Stimulated activated CD4-positive, alpha-beta T cell treated with anti-CD3 and anti-CD28 coated beads, Interleukin-1b, Interleukin-23, amount 100 ng/mL, for 4 hours (primary cell): ENCODE measurements at places on chromosomes 16 and 17.

DNA sequence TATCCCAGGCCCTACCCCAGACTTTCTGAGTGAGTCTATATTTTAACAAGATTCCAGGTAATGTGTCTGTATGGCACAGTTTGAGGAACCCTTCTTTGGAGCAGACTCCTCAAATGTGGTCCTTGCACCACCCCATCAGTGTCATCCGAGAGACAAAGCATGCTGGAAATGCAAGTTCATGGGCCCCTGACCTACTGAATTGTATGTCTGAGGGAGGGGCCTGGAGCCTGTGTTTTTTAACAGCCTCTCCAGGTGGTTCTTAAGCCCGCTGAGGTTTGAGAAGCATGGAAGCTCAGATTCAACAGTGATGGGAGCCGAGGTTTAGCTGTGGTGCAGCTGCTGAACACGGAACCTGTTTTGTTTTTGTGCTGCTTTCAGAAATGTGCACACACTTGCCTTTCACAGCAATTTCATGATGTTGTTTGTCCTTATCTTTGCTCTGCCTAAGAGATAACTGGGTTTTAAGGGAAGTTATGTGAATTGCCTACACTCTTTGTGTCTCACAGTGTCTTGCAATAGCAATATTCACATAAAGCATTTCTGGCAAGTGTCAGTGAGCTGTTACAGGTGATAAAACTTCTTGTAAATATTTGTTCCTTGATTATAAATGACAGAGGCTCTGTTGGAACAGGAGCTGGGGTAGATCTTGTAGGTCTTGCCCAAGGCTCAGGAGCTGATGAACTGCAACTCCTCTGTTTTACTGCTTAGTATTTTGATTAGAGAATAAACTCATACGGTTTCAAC lies 32.0 kb upstream of the IL34 start:
- DNase-seq: no peak

DNA sequence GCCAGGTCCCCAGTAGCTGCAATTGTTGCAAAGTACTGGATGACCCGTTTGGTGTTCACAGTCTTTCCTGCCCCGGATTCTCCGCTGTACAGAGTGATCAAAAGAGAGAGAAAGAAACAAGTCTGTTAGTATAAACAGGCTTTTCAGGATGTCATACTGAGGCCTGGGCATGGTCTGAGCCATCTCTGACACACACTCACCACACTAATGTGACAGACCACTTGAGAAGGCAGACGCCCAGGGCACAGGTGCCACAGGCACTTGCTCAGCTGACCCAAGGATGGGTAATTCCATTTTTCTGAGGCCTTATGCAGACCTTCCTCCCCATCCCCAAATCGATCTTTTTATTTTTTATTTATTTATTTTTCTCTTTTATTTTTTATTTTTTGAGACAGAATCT lies 7.5 kb downstream of the MYH3 start:
- DNase-seq: no peak

DNA sequence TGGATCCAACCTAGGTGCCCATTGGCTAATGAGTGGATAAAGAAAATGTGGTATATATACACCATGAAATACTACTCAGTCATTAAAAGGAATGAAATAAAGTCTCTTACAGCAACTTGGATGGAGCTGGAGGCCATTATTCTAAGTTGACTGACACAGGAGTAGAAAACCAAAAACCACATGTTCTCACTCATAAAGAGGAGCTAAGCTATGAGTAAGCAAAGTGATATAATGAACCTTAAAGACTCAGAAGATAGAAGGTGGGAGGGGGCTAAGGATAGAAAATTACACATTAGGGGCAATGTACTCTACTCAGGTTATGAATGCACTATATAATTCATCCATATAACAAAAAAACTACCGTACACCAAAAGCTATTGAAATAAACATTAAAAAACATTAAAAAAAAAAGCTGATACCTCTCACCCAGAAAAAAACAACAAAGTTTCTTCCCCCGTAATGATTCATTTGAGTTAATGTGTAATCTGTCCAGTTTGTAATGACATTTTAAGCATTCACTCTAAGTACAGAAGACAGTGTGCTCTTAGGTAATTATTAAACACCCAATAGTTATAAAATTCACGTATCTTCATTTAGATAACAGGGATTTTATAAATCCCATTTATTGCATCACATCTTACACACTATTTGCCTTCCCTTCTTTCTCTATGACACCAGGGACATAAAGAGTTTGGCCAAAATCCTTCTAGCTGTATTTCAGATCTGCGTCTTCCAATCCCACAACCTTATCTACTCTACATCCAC lies 941.5 kb downstream of the CDH11 start:
- DNase-seq: no peak

DNA sequence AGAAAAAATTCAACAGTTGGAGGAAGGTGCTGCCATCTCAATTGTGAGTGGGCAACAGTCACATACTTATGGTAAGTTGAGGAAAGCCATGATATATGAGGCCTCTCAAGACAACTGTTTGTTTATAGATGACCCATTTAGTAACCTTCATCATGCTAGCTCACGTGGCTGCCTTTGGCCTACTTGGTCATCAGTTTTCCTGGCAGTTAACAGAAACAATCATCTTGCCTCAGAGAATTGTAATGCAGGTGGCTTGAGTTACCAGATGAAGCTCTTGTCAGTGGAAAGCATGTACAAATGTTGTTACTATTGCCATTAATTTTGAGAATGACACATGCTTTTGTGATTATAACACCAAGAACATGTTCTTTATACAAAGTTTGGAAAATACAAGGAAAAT lies 14.7 kb downstream of the TPPP3 start:
- DNase-seq: no peak

GRCh38 chr17:32493976-32494513 lies 7.3 kb downstream of the CDK5R1 start:
- no peak for DNase-seq

- DNase-seq: no peak
Measured at GRCh38 chr16:15571557-15571956, 71.4 kb downstream of the MARF1 start.

DNA sequence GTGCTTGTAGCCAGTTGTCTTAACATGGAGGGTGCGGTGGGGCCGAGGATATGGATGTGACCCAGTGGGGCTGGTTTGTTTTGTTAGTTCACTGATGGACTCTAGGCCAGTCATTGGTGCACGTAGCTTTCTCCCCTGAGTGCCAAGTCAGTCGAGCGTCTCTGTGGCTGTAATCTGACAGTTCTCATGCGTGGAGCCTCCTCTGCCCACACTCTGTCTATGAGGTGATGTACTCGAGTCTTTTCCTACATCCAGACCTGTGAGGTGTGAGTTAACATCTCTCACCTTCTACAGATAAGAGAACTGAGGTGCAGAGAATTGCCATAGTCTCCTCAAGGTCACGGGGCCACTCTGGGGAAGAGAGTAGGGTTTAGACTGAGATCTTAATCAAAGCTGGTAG lies 90.2 kb downstream of the MARCHF10 start:
- DNase-seq: no peak

- no peak for DNase-seq
Measured at GRCh38 chr17:28055546-28056275, 13.2 kb downstream of the NLK start.

DNA sequence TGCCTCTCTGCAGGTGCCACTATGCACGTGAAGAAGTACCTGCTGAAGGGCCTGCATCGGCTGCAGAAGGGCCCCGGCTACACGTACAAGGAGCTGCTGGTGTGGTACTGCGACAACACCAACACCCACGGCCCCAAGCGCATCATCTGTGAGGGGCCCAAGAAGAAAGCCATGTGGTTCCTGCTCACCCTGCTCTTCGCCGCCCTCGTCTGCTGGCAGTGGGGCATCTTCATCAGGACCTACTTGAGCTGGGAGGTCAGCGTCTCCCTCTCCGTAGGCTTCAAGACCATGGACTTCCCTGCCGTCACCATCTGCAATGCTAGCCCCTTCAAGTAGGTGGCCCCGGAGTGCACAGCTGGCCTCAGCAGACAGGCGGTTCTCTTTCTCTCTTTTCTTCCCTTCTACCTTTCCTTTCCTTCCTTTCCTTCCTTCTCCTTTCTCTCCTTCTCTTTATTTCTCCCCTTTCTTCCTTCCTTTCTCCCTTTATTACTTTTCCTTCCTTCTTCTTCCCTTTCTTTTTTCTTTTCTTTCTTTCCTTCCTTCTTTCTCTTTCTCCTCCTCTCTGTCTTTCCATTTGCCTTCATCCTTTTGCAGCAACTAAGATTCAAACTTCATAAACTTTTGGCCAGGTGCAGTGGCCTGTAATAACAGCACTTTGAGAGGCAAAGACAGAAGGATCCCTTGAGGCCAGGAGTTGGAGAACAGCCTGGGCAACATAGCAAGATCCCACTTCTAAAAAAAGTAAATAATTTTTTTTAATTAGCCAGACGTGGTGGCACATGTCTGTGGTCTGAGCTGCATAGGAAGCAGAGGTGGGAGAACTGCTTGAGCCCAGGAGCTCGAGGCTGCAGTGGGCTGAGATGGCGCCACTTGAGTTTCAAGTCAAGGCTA lies 46.7 kb downstream of the SCNN1B start:
- no peak for DNase-seq

DNA sequence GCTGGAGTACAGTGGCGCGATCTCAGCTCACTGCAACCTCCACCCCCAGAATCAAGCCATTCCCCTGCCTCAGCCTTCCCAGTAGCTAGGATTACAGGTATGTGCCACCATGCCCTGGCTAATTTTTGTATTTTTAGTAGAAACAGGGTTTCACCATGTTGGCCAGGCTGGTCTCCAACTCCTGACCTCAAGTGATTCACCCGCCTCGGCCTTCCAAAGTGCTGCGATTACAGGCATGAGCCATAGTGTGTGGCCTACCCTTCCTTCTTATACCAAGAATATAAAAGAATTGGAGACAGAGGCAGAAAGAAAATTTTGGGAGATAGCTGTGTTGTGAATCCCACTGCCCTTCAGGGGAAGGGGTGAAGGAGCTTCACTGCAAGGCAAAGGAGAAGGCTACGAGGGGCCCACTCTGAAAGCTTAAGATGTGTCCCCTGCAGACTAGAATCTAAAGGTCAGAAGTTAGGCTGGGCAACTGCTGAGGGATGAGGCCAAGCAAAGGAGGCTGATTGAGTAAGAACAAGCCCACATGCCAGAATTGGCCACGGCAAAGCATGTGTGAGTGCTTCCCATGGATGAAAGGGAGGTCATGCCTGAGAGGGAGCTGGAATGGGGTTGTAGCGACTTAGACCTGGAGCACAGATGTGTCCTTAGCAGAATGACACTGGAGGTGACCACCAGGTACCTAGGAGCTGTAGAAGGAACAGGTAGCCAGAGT lies 8.4 kb upstream of the CRYBA1 start:
- DNase-seq: no peak

DNA sequence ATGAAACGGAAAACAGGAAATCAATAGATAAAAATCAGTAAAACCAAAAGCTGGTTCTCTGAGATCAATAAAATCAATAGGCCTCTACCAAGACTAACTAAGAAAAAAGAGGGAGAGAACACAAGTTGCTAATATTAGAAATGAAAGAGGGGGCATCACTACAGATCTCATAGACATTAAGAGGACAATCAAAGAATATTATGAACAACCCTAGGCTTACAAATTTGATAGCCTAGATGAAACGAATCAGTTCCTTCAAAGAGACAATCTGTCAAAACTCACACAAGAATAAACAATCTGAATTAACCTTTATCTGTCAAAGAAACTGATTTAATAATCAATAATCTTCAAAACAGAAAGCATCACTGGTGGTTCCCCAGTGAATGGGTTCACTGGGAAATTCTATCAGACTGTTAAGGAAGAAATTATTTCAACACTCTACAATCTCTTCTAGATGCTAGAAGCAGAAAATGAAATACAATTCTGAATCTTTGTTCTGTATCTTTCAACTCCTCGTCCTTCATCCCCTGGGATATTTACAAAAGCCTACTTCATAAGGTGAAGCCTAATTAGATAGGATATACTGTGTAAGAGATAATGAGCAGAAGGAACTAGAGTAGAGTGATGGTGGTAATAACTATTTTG lies 4.4 kb downstream of the ABCA9 start:
- no peak for DNase-seq

- no peak for DNase-seq
Measured at GRCh38 chr16:10654592-10655414, 39.9 kb downstream of the TEKT5 start.

DNA sequence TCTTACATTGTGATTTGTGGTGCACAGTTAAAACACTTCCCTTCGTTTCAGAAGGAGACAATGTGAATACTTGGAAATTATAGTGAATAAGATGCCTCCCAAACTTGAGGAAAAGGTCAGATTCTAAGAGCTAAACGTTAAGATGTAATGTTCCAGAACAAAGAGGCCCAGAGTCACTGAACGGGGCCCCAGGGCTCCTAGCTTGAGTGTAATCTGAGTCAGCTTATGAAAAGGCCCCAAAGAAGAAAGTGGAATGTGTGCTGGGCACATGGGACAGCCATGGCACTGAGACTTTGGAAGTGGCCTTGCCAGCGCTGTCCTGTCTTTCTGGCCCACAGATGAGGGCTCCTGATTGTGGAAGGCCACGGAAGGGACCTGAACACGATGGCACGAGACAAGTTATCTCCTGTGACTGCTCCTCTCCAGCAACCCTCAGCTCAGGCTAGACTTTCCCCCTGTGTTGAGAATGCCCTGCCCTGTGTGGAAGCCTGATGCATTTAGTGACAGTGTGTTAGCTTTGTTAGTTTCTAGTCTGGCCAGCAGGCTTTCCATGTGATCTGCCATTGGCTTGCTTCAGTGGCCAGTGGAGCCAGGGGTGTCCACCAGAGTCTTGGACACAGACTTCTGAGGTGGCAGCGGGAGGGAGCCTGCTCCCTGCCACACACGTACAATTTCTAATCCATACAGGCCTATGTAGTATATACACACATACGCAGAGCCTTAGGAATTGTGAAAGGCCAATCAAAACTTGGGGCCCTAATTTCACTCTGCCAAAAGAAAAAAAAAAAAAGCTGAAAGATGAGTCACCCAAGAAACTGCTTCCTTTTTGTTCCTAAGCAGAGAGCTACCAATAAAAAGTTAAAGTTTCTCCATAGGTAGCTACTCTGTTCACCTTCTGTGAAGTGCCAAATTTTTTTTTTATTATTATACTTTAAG lies 13.1 kb downstream of the SPATA33 start:
- no peak for DNase-seq

DNA sequence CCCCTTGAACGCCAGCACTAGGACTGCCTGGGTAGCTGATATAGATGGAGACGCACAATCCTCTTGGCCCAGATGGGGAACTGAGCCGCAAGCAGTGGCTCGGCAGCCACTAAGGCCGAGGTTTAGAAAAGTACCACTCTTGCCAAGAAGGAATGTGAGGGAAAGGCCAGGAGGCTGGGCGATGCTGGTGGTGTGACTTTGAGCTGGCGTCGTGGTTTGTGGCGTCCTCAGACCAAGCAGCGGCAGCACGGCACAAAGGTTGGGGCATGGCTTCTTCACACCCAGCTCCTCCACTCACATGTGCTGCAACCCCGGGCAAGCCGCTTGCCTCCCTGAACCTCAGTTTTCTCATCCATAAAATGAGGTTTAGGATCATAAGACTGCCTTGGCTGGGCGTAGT lies 15.6 kb downstream of the DCAKD start:
- DNase-seq: no peak

- no peak for DNase-seq
Measured at GRCh38 chr17:21302711-21303425, 18.4 kb downstream of the MAP2K3 start.

GRCh38 chr16:79265701-79266100 lies 334.8 kb downstream of the MAF start:
- DNase-seq: no peak
